ENCODE measurements at places on chromosomes 6 and 20.

DNA sequence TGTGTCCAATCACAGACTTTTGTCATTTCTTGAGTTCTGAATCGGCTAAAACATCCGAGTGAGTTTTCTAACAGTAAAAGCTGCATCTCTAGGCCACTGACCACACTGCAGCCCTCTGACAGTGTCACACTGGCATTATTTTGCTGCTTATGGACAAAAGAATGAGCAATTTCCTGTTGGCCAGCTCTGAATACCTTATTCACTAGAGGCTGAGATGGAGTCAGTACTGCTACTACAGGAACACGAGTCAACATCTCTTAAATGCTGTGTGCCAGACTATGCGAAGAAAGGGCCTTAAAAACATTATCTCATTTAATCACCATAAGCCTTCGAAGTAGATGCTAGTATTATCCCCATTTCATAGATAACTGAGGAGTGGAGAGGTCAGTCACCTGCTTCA is 42.5 kb upstream of the IPCEF1 start:
- peak; percentile 51 for DNase-seq

DNA sequence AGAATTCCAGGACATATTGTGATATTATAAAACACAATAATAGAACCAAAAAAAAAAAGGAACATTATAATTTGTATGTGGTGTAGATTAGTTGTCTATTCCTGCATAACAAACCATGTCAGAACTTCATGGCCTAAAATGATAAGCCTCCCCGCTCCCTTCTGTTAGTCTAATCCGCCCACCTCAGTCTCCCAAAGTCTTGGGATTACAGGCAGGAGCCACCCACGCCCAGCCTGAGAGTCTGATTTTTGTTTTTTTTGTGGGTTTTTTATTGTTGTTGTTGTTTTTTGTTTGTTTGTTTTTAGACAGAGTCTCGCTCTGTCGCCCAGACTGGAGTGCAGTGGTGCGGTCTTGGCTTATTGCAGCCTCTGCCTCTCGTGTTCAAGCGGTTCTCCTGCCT is 61.1 kb upstream of the C20orf144 start:
- no peak for DNase-seq

DNA sequence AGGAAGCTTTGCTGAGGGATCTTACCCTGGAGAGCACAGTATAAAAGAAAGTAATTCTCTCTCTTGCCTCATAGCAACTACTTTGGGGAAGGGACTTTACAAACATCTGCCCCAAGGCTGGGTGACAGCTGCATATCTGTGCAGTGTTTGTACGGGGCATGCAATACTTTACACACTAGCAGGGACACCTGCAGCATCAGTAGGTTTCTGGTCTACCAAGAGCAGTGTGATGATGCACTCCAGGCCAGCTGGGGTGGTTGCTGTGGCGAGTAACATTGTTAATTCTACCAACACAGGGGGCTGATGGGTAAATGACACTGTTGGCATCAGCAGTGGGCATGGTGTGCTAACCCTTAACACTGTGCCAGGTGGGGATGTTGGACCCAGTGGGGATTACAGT is 48.0 kb downstream of the ADTRP start:
- no peak for DNase-seq

GRCh38 chr6:30013291-30013922 is 47.7 kb upstream of the POLR1H start:
- no peak for DNase-seq

GRCh38 chr6:93859971-93860370 is 440.6 kb upstream of the EPHA7 start:
- no peak for DNase-seq

DNA sequence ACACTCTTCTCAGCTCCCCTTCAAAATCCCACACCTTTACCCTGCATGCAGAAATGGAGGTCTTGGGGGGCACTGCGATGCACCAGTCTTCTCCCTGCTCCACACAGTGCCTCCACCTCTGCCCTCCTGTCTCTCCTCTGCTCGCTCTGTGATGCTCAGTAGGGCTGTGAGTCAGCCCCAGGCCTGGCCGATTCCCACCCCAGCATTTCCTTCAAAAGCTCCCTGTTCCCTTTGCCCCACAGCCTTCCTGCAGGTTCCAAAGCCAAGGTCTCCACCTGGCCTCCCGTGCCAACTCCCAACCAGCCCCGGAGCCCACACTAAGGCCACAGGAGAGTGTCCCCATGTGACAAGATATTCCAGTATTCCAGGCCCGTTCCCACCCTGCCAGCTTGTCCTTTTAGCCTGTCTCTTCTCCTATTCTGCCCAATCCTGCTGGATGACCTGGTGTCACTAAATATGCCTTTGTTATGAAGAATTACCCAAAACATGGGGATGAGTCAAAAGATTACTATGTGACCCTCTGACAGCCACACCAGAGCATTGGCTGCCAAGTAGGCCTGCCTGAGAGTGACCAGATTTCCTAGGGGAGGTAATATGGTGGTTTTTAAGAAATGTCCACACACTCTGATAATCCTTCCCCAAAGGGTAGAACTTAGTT is 118.9 kb upstream of the NXT1 start:
- DNase-seq: peak; percentile 10

- DNase-seq: no peak
Observed at GRCh38 chr6:131883016-131883415, 68.2 kb downstream of the CCN2 start.

- DNase-seq: peak; percentile 30
Observed at GRCh38 chr6:155424181-155424580, 31.5 kb downstream of the NOX3 start.

DNA sequence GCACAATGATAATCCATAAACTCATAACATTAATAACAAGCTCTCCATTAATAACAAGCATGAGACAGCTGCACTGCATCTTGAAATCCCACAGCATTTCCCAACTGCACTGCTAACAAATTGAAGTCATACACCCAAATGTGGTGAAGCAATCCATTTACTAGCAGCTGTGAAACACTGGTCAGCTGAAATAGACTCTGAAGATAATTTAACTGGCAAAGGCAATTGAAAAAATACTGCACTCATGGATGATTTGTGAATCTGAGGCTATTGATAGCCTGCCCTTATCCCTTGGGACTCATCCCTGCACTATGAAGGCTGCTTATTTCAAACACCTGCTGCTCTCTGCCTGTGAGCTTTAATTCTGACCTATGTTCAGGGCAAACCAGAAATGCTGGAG is 49.1 kb upstream of the PLCB1 start:
- DNase-seq: peak; percentile 71

DNA sequence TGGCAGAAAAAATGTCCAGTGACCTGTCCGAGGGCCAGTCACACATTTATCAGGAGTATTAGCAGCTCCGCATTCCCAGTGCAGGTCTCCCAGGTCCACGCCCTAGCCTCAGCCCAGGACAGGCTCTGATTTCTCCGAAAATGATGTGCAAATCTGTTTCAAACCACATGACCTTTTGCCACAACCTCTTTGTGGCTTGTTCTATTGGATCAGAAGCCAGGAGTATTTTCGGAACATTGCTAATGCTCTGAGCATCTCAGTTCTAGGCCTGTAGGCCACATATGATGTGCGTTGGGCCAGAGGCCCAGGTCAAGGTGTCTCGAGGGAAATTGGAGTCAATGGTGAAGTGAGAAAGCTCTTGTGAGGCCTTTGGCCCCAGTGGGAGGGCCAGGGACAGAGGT is 40.4 kb downstream of the SNX5 start:
- DNase-seq: no peak

GRCh38 chr20:35451295-35451694 is 4.1 kb upstream of the CEP250 start:
- DNase-seq: no peak

GRCh38 chr6:122651031-122651430 is 40.8 kb downstream of the PKIB start:
- peak; percentile 17 for DNase-seq

GRCh38 chr6:3320238-3320811 is 61.6 kb downstream of the PSMG4 start:
- no peak for DNase-seq

DNA sequence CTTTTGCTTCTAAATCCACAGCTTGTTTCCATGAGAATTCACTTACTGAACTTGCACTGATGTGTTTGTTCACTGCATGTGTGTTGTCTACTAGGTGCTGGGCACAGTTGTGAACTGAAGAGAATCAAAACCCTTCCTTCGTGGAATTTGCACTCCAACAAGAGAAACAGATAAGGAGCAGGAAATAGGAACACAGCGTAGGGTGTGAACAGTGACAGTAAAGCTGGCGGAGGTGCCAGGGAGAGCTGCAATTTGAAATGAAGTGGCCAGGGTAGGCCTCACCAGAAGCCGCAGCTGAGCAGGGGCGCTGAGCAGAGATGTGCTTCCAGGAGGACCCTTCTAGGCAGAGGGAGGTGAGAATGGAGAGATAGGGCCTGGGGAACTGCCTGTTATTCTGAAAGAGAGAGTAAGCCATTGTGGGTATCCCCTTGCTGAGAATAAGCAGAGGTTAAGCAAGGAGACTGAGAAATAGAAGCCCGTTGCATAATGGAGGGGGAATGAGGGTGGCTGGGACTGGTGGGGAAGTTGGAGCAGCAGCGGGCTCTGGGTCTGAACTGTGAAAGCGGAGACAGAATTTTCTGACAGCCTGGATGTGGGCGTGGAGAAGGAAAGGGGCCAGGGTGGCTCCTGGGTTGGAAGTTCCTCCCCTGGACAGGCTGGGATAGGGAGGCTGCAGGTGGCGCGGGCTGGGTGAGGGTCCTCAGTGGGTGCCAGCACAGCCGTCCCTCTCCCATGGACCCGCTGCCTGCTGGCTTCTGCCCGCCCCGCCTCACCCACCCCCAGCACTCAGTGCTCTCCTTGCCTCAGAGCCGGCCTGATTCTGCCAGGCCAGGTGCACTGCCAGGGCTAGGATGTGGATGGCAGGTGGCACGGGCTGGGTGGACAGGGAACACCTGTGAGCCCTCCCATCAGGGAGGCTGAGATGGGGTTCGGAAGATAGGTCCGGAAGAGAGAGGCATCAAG is 114.7 kb upstream of the AFDN start:
- no peak for DNase-seq

DNA sequence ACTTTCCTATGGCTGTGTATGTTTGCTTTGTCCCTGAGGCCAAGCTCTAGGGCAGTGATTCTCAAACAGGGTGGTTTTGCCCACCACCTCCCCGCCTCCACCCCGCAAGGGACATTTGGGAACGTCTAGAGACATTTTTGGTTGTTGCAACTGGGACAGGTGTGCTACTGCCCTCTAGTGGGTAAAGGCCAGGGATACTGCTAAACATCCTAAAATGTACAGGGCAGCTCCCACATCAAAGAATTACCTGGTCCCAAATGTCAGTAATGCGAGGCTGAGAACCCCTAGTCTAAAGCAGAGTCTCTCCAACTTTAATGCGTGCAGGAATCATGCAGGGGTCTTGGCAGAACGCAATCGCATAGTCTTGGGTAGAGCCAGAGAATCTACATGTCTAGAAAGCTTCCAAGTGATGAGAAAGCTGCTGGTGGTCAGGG is 5.1 kb downstream of the KCNS1 start:
- peak; percentile 52 for DNase-seq

GRCh38 chr6:90068264-90068663 is 174.0 kb downstream of the GJA10 start:
- peak; percentile 78 for DNase-seq

DNA sequence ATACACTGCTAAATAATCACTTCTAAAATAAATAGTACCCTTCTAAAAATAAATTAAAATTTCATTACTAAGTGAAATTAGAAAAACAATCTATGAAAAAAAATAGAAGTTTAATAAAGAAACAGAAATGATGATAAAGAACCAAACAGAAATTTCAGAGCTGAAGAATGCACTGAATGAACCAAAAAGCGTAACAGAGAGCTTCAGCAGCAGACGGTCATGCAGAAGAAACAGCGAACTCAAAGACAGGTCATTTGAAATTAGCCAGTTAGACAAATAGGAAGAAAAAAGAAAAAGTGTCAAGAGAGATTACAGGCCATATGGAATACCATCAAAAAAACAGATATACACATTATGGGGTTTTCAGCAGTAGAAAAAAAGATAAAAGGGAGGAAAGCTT is 706.7 kb downstream of the TBC1D32 start:
- DNase-seq: no peak

GRCh38 chr6:165096209-165096608 is 213.2 kb downstream of the C6orf118 start:
- no peak for DNase-seq

DNA sequence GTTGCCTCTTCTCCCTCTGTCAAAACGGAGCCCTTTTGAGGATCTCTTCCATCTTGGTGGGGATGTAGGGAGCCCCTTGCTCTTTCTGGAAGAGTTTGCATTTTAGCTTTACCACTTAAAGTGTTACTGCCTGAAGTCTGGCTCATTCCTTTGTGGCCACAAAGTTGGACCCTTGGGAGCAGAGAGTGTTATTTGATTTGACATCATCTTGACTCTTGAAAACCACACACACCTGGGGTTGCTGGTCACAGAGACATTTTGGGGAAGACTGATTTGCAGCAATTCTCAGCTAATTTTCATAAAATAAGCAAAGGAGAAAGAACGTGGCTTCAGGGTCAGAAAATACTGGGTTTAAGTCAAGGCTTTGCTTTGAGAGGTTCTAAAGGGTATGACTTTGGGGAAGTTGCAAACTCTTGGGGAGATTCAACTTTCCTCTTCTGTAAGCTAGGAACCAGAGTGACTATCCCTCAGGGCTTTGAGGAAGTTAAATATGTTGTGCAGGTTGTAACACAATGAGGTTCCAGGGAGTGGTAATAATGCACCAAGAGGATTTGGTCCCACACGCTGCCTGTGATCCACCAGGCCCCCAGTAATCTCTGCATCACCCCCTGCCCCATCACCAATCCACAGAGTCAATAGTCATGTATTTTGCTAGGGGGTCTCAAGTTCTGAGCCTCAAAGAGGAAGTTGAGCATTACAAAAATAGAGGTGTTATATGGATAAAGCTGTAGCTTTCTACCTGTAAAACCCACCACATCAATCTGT is 141.6 kb upstream of the SLC24A3 start:
- DNase-seq: no peak

- DNase-seq: peak; percentile 48
Observed at GRCh38 chr20:36856691-36857635, 19.0 kb upstream of the TLDC2 start.

DNA sequence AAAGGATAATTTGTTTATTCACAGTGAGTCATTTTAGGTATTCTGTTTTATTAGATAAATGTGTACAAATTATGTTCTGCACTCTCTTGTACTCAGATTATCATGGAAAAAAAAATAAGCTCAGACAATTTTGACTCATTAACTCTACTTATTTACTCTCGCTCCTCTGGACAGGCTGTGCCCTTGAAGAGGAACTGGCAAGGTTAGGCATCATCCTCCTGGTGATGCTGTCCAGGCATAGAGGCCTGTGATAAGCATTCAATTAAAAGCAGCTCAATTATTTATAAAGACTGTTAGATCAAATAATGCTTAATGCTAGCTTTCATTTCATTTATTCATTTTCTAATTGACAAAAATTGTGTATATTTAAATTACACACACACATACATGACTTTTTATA is 518.5 kb downstream of the TENT5A start:
- no peak for DNase-seq

GRCh38 chr6:110524305-110524704 is 47.9 kb upstream of the SLC22A16 start:
- DNase-seq: no peak

- peak; percentile 58 for DNase-seq
Observed at GRCh38 chr6:111210194-111210728, 123.0 kb downstream of the SLC16A10 start.

- peak; percentile 27 for DNase-seq
Observed at GRCh38 chr6:14966096-14966905, 279.6 kb upstream of the JARID2 start.

GRCh38 chr6:30882204-30882758 is 2.0 kb upstream of the DDR1 start:
- DNase-seq: peak; percentile 11

GRCh38 chr6:145147559-145147958 is 587.8 kb downstream of the EPM2A start:
- peak; percentile 54 for DNase-seq

GRCh38 chr6:48032151-48032550 is 78.8 kb downstream of the PTCHD4 start:
- DNase-seq: peak; percentile 87
